ENCODE measurements at places on chromosomes 7 and 10.

GRCh38 chr7:142177869-142178268 lies 66.4 kb downstream of the MGAM2 start:
- H3K4me3 ChIP-seq, result no peak overlapping the region
- no peaks in the 10 kb centered on the region for H3K4me1 ChIP-seq
- no peak overlapping the region for H3K27ac ChIP-seq
- DNase-seq, result no peak

- DNase-seq, result no peak
- H3K4me1 ChIP-seq, result no peaks in the 10 kb centered on the region
- no peak overlapping the region for H3K4me3 ChIP-seq
- no peaks in the 10 kb centered on the region for H3K36me3 ChIP-seq
- peaks cover 32% of the 10 kb centered on the region for H3K27me3 ChIP-seq
- no peak overlapping the region for H3K27ac ChIP-seq
These were observed 71.7 kb downstream of the RBAK start for GRCh38 chr7:5117095-5117970.

- no peak overlapping the region for H3K27ac ChIP-seq
- H3K27me3 ChIP-seq, result no peaks in the 10 kb centered on the region
- H3K4me3 ChIP-seq, result no peak overlapping the region
- H3K4me1 ChIP-seq, result no peaks in the 10 kb centered on the region
These were observed 193.9 kb upstream of the PHF14 start for GRCh38 chr7:10779465-10780399.

- DNase-seq, result no peak
- H3K4me1 ChIP-seq, result no peaks in the 10 kb centered on the region
- H3K36me3 ChIP-seq, result no peaks in the 10 kb centered on the region
- no peak overlapping the region for H3K4me3 ChIP-seq
- H3K27me3 ChIP-seq, result peaks cover 5% of the 10 kb centered on the region
- no peak overlapping the region for H3K27ac ChIP-seq
These were observed 142.3 kb upstream of the HPS1 start for GRCh38 chr10:98589007-98589406.

DNA sequence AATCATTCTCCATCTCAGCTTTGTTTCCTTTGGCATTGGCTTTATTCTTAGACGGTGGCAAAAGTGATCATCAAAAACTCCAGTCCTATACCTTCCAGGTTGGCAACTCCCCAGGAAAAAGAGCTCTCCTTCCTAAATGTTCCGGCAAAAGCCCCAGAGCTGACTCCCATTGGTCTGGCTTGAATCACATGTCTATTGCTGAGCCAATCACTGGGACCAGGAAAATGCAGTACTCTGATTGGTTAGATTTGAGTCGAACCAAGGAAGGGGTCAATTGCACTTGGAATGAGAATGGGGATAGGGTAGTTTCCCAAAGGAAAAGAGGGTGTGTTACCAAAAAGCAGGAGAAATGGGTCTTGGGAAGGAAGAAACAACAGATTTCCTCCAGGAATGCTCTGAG lies 22.3 kb downstream of the LEP start:
- peaks cover 31% of the 10 kb centered on the region for H3K27me3 ChIP-seq
- no peak overlapping the region for H3K4me3 ChIP-seq
- no peaks in the 10 kb centered on the region for H3K4me1 ChIP-seq

GRCh38 chr10:110632591-110633215 lies 11.4 kb upstream of the RBM20 start:
- no peaks in the 10 kb centered on the region for H3K4me1 ChIP-seq
- no peak overlapping the region for H3K4me3 ChIP-seq
- no peak overlapping the region for H3K27ac ChIP-seq

DNA sequence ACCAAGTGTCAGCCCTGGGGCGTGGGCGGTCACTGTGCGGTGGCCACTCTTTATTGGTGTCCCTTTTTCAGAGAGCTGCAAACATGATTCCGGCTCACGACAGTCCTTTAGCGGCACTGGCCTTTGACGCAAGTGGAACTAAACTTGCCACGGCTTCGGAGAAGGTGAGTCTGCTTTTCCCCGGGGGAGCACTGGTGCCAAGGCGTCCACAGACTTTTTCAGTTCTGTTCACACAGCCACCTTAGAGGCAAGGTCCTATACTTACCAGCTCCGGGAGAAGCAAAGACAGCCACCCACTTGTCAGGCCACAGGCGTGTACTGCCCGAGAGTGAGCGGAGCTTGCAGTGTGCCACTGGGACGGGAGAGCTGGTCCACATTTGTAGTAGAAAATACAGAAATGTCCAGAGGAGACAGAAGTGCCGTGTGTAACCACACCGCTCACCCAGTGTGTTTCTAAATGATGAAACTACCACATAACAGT lies 27.9 kb downstream of the WIPI2 start:
- DNase-seq, result no peak
- peaks cover 66% of the 10 kb centered on the region for H3K4me1 ChIP-seq
- peaks cover 85% of the 10 kb centered on the region for H3K36me3 ChIP-seq
- peak overlapping the region; percentile 10 for H3K4me3 ChIP-seq
- H3K27me3 ChIP-seq, result no peaks in the 10 kb centered on the region

DNA sequence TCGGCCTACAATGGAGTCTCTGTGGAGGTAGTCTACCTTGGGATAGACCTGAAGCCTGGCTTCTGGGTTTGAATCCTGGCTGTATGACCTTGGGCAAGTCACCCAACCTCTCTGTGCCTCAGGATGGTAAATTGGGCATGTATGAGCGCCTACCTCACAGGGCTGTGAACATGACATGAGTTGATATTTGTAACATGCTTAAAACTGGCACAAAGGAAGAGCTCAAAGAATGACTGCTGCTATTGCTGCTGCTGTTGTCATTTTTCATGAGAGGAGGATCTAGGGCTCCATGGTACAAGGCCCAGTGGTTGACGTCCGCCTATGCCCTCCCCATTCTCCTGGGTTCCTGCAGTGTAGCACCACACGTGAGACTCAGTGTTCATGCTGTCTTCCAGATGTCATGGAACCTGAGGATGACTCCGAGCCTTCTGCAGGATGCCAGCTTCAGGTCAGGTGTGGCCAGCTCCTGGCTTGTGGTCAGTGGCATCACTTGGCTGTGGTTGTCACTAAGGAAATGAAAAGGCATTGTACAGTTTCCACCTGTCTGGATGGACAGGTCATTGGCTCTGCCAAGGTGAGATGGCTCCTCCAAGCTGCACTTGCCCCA lies 95.0 kb downstream of the WDFY4 start:
- no peaks in the 10 kb centered on the region for H3K27me3 ChIP-seq
- H3K27ac ChIP-seq, result peak overlapping the region; percentile 82

GRCh38 chr10:79178614-79179163 lies 109.9 kb downstream of the ZMIZ1 start:
- H3K27ac ChIP-seq, result no peak overlapping the region
- H3K4me1 ChIP-seq, result peaks cover 36% of the 10 kb centered on the region
- peaks cover 3% of the 10 kb centered on the region for H3K27me3 ChIP-seq
- DNase-seq, result no peak
- H3K4me3 ChIP-seq, result no peak overlapping the region

- no peak overlapping the region for H3K4me3 ChIP-seq
- peaks cover 28% of the 10 kb centered on the region for H3K27me3 ChIP-seq
- DNase-seq, result no peak
- no peak overlapping the region for H3K27ac ChIP-seq
- peaks cover 6% of the 10 kb centered on the region for H3K4me1 ChIP-seq
These were observed 1.5 kb downstream of the GARIN1A start for GRCh38 chr7:128673571-128673970.

- H3K4me3 ChIP-seq, result no peak overlapping the region
- H3K4me1 ChIP-seq, result peaks cover 21% of the 10 kb centered on the region
- no peak for DNase-seq
- H3K27me3 ChIP-seq, result no peaks in the 10 kb centered on the region
- peaks cover 53% of the 10 kb centered on the region for H3K36me3 ChIP-seq
These were observed 60.4 kb downstream of the ARMH3 start for GRCh38 chr10:101995451-101996063.

DNA sequence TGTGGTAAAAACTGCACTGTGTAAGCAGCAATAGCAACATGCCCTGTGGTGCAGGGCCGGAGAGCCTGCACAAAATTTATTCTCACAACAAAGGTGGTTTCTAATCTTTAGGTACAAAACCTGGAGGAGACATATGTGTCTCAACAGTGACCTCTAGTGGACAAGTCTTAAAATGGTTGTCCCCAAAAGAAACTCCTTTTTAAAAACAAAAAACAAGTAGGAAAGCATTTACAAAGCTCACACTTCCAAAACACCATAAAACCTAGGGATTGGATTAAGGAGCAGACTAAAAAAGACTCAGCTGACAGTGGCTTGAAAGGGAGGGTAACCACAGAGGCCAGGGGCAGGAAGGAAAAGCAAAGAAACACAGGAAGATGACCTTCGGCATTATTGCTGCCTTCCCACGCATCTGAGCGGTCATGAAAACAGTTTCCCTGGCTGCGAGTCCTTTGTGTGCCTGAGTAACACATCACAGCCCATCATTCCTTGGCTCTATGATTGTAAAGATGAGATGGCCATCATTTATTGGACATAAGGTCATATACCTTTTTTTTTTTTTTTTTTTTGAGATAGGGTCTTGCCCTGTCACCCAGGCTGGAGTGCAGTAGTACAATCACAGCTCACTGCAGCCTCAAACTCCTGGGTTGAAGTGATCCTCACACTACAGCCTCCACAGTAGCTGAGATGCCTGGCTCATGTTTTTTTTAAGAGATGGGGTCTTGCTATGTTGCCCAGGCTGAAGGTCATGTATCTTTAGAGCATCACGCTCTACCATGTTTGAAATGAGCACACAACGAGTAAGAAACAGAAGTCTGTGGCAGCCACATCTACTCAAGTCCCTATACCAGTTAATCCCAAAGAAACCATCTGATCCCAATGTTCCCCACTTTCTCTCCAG lies 39.5 kb downstream of the RSU1 start:
- H3K27ac ChIP-seq, result peak overlapping the region; percentile 92
- H3K27me3 ChIP-seq, result no peaks in the 10 kb centered on the region
- peaks cover 30% of the 10 kb centered on the region for H3K4me1 ChIP-seq
- H3K4me3 ChIP-seq, result no peak overlapping the region
- peaks cover 30% of the 10 kb centered on the region for H3K36me3 ChIP-seq

DNA sequence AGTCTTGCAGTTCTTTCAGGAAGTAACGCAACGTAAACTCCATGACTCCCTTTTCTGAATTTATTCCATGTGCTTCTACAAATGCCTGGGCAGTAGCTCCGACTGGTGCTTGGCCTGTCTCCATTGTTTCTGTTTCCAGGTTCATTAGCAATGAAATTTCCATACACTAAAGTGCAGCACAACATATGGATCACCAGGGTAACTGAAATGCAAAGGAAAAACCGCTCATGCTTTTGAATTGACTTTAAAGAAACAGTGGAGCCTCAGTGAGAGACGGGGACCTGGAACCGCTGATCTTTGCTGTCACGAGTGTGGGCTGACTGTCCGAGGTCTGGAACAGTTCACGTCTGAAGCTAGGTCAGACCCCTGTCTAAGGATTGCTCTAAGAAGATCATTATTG lies 126.5 kb upstream of the IGFBP3 start:
- no peaks in the 10 kb centered on the region for H3K4me1 ChIP-seq
- no peak for DNase-seq
- peaks cover 5% of the 10 kb centered on the region for H3K27me3 ChIP-seq
- H3K27ac ChIP-seq, result no peak overlapping the region
- no peak overlapping the region for H3K4me3 ChIP-seq

- no peak overlapping the region for H3K27ac ChIP-seq
- no peak overlapping the region for H3K4me3 ChIP-seq
- H3K27me3 ChIP-seq, result peaks cover 26% of the 10 kb centered on the region
- H3K36me3 ChIP-seq, result no peaks in the 10 kb centered on the region
- no peak for DNase-seq
- peaks cover 6% of the 10 kb centered on the region for H3K4me1 ChIP-seq
These were observed 36.2 kb upstream of the SDK1 start for GRCh38 chr7:3264693-3265339.

- DNase-seq, result no peak
- H3K27me3 ChIP-seq, result no peaks in the 10 kb centered on the region
- H3K27ac ChIP-seq, result peak overlapping the region; percentile 22
- H3K36me3 ChIP-seq, result peaks cover 13% of the 10 kb centered on the region
- peaks cover 23% of the 10 kb centered on the region for H3K4me1 ChIP-seq
These were observed 13.8 kb downstream of the RSBN1L start for GRCh38 chr7:77710067-77710466.

DNA sequence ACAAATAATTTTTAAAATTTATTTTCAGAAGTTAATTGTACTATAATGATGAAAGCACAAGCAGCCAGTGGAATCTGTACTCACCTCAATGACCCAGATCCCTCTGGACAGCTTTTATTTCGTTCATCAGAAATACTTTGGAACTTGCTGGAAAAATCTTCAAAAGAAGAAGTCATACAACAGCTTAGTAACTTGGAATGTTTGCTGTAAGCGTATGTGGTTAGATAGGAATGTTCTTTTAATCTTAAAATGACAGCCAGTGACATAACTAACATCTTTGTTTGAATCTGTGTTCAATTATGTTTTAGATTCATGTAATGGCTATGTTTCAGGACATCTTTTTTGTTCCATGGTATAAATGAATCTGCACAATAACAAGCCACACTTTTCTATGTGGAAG lies 26.8 kb downstream of the CFAP69 start:
- H3K4me3 ChIP-seq, result no peak overlapping the region
- H3K4me1 ChIP-seq, result no peaks in the 10 kb centered on the region
- H3K36me3 ChIP-seq, result no peaks in the 10 kb centered on the region
- no peak for DNase-seq
- no peak overlapping the region for H3K27ac ChIP-seq

GRCh38 chr7:36295090-36295489 lies 94.6 kb upstream of the ANLN start:
- H3K27me3 ChIP-seq, result peaks cover 12% of the 10 kb centered on the region
- no peak overlapping the region for H3K4me3 ChIP-seq
- no peak overlapping the region for H3K27ac ChIP-seq

GRCh38 chr10:48192881-48193450 lies 81.5 kb downstream of the FRMPD2 start:
- no peaks in the 10 kb centered on the region for H3K4me1 ChIP-seq
- DNase-seq, result no peak
- no peak overlapping the region for H3K4me3 ChIP-seq
- H3K27ac ChIP-seq, result no peak overlapping the region
- no peaks in the 10 kb centered on the region for H3K36me3 ChIP-seq

DNA sequence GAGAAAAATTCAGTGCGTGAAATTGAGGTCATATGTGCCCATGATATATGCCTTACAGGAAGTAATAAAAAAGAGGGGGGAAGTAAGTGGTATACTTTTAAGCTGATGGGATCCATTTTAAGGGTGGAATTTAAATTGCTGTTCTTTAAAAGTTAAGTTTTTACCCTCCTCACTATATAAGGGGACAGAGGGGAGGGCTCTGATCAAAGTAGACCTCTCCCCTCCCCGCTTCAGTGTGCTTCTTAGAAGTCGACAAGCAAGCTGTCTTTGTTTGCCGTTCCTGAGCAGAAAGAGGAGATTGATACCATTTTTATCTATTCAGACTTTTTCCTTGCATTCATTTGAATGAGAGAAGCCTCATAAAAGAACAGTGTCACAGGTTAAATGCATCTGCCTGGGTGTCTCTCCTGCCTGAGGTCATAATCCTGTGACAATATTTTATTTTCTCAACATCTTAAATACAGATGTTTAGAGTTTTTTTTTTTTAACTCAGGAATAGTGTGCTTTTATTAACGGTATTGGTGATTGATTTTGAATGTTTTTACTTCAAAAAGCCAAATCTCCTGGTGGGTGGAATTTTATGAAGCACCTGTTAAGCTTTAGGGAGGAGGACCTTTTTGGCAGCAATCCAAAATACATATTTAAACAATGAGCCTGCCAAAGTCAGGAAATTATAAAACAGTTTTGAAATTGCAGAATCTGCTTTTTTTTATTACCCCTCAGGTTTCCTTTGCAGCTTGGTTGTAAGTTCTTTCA lies 141.7 kb downstream of the KAT6B start:
- H3K4me3 ChIP-seq, result peak overlapping the region; percentile 28
- no peaks in the 10 kb centered on the region for H3K27me3 ChIP-seq
- no peak for DNase-seq
- peaks cover 29% of the 10 kb centered on the region for H3K36me3 ChIP-seq

- peaks cover 61% of the 10 kb centered on the region for H3K4me1 ChIP-seq
- peak overlapping the region; percentile 19 for H3K4me3 ChIP-seq
- no peaks in the 10 kb centered on the region for H3K27me3 ChIP-seq
These were observed 141.7 kb upstream of the ITGB1 start for GRCh38 chr10:33099748-33100147.

All from stimulated activated naive B cell treated with anti-CD40 and anti-IgM and Interleukin-4, amounts not matched to agents 10 μg/mL and 1 μg/mL and 100 μg/mL, for 72 hours (primary cell).